ENCODE measurements at places on chromosomes 5 and 9.
A peak's percentile ranks its signal among the peaks of the same experiment; 100 is the strongest.

- no peak for DNase-seq
Measured at GRCh38 chr5:75169516-75169915, 67.2 kb downstream of the ANKRD31 start.

- DNase-seq, result no peak
Measured at GRCh38 chr9:132551556-132551955, 30.9 kb upstream of the BARHL1 start.

- DNase-seq, result no peak
Measured at GRCh38 chr5:142322747-142323479, 1.9 kb downstream of the SPRY4 start.

DNA sequence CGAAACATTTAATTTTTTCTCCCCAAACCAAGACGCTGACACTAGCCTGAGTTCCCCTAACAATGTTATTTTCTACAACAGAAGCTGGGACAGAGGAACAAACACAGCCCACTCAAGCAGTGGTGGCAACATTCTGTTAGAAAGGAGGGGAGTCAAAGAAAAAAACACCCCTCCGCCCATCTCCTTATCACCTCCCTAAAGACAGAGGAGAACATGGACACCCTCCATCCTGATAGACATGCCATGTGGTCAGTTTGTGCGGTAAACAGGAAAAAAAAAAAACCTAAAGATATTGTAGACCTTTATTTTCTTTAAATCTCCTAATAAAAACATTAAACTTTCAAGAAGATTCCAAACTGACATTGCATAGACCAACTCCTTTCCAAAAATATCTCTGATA lies 2.9 kb upstream of the DPM2 start:
- DNase-seq, result no peak

- DNase-seq, result no peak
Measured at GRCh38 chr5:122507581-122507980, 195.5 kb downstream of the SNCAIP start.

DNA sequence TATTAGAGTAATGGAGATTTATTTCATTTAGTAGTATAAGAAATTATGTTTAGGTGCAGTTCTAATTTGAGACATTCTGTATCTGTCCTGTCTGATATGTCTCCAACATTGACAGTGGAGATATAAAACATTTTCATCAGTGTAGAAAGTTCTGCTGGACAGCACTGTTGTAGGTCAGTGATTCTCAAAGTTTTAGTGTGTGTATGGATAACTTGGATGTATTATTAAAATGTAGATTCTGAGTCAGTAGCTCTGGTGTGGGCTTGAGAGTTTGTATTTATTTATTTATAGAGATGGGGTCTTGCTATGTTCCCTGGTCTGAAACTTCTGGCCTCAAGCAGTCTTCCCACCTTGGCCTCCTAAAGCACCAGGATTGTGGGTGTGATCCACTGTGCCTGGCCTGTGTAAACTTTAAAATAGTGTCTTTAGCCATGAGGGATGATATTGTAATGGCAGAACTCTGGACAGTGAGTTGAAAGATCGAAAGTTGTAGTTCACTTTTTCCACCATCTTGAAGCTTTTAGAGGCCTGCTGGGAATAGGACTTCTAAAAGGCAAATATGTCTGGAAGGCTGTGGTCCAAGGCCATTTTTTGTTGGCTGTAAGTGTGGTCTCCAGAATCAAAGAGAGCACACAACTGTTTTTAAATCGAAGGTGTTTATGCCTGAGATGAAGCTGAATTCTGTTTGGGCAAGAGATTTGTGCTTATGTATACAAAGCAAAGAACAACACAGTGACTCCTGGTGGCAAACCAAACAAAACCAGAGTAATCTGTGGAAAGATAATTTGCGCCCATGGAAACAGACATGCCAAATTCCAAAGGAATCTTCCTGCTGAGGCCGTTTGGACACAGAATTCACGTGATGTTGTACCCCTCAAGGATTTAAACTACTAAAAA lies 12.4 kb downstream of the UBAP1 start:
- DNase-seq, result no peak

DNA sequence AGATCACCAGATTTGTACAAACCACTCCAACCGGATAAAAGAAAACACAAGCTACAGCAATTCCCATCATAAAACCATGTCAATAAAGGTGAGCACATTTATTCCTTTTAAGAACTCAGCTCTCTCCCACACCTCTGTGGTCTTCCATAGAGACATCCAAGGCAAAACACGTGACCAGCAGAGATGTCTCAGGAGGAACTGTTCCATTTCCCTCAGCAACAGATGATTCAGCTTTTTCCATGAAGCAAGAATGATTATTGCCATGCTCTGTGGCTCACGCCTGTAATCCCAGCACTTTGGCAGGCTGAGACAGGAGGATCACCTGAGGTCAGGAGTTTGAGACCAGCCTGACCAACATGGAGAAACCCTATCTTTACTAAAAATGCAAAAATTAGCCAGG lies 15.8 kb downstream of the GZMK start:
- no peak for DNase-seq

DNA sequence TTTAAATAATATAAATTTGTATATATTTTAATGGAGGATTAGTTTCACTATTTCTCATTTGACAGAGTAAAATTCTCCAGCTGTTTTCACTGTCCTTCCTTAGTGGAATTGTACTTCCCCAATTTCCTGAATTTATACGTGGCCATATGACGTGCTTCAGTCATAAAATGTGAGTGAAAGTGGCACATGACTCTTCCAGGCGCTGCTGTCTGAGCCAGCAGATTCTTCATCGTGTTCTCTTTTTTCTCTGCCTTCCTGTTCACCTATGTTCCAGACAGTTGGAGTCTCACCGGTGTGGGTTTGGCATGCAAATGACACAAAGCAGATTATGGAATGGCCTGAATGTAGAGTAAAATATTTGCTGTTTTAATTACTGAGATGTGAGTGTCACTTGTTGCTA lies 684.1 kb downstream of the SEMA5A start:
- no peak for DNase-seq

- no peak for DNase-seq
Measured at GRCh38 chr5:168898247-168898911, 319.2 kb upstream of the PANK3 start.

DNA sequence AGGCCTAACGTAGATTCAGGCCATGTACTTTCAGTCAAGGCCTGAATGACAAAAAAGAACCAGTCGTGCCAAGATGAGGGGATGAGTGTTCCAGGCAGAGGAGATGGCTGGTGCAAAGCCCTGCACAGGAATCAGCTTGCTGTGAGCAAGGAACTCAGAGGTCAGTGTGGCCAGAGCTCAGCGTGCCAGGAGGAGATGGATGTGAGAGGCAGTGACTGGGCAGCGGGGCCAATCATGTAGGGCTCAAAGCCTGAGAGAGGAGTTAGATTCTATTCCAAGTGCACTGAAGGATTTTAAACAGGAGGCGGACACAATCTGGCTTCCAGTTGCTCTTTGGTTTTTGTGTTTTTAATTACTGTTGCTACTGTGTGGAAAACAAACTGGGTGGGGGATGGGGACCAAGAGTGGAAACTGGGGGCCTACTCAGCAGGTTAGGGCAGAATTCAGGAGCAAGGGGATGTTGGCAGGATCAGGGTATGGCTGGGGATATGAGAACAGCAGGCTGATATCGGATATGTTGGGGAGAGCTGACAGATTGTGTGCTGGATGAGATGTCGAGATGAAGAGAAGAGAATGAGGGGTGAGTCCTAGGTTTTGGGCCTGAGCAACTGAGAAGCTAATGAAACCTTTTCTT lies 64.3 kb downstream of the ANGPTL2 start:
- DNase-seq, result peak; percentile 59

GRCh38 chr9:134271338-134272301 lies 54.6 kb upstream of the RXRA start:
- no peak for DNase-seq

DNA sequence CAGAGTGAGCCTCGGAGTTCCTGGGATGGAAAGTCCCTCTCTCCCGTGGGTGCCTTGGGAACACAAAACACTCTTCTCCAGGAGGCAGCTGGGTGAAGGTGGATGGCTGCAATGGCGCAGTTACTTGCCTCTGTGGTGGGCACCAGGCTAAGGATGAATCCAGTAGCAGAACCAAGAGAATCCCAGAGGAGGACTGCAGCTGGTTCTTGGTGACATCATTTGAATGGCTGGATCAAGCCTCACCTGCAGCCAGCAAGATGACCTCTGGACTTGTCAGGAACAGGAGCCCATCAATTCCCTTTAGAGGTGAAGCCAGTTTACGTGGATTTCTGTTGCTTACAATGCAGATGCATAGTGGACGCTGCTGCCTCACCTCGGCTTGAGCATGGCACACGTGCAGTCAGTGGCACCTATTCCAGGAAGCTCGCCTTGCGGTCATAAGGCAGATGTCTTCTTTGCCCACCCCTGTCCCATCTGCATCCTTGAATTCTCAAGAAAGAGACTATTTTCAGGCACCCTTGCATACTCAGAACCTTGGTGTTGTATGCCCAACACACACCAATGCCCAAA lies 34.1 kb upstream of the ADAMTS2 start:
- DNase-seq, result no peak

DNA sequence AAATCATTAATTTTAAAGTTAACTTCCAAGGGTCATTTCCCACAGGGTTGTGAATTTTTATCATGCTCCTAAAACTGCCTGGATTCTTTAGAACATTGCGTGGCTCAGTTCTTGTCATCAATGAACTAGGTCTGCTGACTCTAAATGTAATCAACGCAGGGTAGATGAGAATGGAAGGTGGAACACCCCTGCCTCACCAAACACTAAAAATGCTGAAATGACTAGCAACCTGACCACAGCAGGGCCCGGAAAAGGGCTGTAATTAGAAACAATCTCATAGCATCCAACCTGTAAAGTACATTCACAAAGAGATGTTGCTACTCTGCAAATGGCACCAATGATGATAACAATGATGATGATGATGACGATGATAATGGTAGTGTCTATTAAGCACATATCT lies 356.9 kb downstream of the DEPDC1B start:
- DNase-seq, result no peak

GRCh38 chr5:72417333-72418062 lies 89.7 kb downstream of the ZNF366 start:
- no peak for DNase-seq

DNA sequence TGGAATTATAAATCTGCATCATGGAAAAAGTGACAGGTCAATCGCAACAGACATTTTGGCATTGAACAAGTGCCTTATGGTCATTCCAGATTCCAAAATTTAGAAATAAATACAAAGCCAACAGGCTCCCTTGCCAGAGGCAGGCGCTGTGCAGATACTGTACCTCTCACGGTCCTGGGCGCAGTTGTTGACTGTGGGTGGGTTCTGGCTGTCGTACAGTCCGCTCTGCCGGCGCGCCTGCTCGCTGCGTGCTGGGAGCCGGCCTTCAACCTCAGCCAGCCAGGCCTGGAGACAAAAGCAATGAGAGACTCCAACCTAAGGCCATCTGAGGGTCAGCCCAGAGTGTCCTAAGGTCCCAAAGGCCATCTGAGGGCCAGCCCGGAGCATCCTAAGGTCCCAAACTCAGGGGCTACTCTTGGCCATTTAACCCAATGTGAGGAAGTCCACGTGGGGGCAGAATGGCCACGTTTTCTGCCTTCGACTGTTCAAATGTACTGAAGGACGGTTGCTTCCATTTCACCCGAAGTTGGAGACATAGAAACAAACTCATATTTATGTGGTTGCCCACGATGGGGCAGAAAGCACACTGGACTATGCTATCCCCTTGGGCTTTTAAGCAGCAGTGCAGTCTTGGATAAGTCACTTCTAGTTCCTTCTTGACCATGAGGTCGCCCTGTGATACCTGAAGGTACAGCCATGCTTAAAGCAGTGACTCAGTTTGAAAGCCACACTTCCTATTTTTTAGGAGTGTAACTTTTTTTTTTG lies 65.2 kb downstream of the USP20 start:
- no peak for DNase-seq

DNA sequence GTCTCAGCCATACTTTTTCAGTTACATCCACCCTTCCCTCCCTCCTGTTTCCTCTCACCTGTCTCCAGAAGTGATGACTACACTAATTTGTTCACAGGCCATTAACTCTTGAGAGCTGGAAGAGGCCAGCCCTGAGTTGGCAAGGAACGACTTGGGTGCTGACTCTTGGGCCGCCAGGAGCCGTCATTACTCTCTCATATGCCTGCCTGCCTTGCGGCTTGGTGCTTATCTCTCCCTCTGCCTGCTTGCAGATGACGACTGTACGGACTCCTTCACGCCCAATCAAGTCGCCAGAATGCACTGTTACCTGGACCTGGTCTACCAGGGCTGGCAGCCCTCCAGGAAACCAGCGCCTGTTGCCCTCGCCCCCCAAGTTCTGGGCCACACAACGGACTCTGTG lies 66.1 kb downstream of the PAPPA start:
- DNase-seq, result no peak

- peak; percentile 62 for DNase-seq
Measured at GRCh38 chr9:129458663-129459546, 162.0 kb downstream of the C9orf50 start.

DNA sequence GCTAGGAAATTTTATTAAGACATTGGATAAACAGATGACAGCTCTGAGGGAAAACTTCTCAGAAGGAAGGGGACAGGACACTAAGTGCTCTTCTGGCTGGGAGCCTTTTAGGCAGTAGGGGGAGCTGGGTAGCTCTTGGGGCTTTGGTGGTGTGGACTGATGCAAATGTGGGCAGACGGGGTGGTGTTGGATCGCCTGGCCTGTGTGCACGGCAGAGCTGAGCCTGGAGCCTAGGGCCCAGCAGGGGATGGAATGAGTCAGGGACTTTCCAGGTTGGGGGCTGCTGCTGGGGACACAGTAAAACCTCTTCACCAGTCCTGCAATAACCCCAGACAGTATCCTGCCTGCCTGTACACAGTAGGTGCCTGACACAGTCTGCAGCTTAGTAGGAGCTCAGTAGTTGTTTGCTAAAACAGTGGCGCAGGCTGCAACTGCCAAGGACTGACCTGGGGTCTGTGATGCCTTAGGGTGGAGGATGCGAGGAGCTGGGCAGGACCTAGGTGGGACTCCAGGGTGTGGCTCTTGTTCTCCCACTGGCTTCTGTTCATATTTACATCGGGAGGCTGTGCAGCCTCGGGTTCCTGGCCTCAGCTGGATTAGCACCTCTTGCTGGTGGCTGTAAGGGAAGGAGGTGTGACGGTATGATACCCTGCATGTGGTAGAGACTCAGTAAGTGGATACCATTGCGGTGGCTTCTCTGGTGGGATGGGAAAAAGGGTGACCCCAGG lies 83.8 kb downstream of the DAB2IP start:
- no peak for DNase-seq

GRCh38 chr5:53265043-53265442 lies 155.5 kb upstream of the MOCS2 start:
- no peak for DNase-seq
